ENCODE measurements at places on chromosomes 4 and X.

DNA sequence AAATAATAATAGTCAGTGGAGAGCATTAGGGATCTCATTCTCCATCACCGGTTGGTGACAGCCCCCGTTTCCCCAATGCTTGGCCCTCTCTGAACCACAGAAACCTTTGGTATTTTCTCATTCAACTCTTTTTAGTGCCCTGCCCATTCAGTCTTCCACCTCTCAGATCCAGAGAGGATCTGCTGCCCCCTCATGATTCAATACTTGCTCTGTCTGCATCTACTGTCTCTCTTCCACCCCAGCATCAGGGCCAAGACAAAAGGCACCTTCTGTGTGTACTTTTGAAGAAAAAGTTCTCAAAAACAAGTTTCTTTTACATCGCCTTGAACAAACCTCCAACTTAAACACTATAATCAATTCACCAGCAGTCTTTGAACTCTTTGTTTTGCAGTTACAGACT is 19.3 kb downstream of the CLTRN start:
- DNase-seq, result no peak

- DNase-seq, result no peak
Measured at GRCh38 chr4:189802884-189803283, 137.8 kb upstream of the FRG1 start.

DNA sequence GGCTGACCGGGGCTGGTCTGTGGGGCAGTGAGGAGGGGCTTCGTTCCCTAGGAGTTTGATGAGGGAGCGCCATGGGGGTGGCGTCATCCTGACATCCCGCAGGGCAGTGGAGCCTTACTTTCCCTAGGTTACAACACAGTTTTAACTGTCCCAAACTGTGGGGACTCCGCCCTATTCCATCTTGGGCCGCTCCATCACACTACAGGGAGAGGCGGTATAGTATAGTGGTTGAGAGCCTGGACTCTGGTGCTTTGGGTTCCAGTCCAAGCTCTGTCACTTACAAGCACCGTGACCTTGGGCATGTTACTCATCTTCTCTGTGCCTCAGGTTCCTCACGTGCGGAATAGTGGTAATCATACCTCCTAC is 44.2 kb downstream of the ZNF185 start:
- no peak for DNase-seq

DNA sequence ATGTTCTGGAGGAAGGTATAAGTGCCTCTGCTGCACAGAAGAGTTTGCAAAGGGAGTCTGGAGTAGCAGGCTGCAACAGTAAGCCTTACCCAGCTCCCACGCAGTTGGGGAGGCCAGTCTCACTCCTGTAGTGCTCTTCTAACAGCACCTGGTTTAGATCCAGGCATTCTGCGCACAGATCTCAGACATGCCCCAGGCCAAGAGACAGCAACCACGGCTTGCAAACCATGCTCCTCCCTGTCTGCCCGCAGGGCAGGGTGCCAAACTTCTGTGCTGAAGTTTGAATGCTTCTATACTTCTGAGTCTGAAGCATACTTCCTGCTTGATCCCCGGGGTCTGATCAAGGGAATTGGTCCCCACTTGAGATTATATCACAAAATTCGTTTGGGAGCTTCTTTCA is 106.3 kb downstream of the LINC00632 start:
- no peak for DNase-seq

GRCh38 chr4:185536411-185536709 is 1.1 kb upstream of the PDLIM3 start:
- DNase-seq, result no peak

GRCh38 chr4:11602606-11603340 is 174.1 kb upstream of the HS3ST1 start:
- DNase-seq, result no peak

DNA sequence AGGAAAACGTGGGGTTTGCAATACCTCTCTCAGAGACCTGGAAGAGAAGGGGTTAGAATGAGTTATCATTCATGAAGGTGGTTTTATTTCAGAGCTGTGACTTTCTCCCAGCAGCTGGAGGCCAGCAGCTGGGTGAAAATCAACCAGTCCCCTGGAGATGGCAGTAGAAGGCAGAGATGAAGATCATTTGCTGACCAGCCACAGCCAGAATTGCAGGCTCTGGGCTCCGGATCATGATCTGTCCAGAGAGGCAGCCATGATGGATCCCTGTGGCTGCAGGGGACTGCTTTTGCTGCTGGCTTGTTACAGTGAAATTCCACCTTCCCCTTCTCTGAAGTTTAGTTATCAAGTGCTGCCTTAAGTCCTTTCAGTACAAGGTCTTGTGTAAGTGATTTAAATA is 46.9 kb upstream of the TAB3 start:
- no peak for DNase-seq

DNA sequence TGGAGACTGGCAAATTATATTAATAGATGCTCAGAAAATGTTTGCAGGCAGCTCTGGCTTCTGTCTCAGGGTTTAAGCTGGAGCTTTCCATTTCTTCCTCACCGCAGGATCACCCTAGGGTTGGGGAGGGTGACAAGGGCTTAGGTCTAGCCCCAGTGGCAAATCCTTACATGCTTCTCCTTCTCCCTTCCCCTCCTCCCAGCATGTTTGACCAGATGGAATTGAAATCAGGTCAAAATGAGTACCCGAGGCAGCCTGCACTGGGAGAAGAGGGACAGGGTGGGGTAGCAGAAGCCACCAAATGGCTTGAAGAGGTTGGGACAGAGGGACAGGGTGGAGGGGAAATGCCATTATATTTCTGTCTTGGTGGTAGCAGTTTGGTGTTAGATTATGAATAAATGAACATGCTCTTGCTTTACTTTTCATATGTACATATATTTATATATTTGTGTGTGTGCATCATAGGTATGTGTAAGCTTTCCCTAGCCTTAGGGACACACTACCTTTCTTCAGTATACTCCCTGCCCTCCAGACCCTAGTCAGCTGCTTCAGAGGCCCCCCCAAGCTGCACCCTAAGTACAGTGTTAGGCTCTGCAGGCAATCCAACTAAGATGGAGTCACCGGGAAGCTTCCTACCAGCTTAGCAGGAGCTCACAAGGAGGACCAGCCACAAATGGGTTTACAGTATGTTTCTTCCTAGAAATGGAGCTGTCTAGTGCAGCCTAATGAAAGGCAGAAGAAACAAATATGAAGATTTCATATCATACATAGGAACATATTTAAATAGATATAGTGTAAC is 1.8 kb downstream of the TMEM35A start:
- no peak for DNase-seq

DNA sequence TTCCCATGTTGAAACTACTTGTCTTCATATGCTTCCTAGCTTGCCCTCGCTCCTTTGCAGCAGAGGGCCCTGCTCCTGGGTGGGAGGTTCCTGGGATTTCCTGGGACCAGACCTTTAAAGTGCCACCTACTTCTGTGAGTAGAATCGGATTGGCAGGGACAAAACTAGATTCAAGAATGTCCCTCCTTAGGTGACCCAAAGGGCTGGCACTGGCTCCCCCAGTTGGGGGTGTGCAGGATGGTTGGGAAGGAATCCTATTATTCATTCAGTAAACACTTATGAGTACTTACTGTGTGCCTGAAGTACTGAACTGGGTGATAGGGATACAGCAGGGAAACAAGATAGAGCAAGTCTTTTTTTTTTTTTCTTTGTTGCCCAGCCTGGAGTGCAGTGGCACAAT is 2.6 kb upstream of the KANTR start:
- DNase-seq, result no peak

- DNase-seq, result no peak
Measured at GRCh38 chr4:30962939-30963338, 242.8 kb downstream of the PCDH7 start.

DNA sequence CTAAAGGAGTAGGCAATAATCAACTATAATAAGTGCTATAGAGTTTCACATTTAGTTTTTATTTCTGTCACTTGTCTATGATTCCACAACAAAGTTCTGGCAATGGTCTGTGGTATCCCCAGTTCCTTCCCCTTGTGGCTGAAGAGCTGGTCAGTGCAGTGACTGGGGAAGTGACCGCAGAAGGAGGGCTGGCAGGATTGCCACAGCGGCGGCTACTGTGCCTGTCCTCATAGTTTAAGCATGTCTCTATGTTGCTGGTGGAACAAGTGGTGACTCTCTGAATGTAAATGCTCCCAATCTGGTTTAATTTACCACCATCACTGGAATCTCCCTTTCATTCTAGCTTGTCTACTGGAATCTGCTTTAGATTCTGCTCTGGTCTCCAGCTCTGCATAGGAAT is 170.6 kb upstream of the GK2 start:
- no peak for DNase-seq

Data from effector memory CD8-positive, alpha-beta T cell (primary cell).